ENCODE measurements at places on chromosomes 11 and 22. TPM values are rescaled to one million over a fixed set of nuclear protein-coding genes. Genes with fewer than 3 reads are reported as not detected.

- H3K36me3 ChIP-seq: no peaks in the 10 kb centered on the region
- no peaks in the 10 kb centered on the region for H3K27me3 ChIP-seq
- no peak overlapping the region for H3K27ac ChIP-seq
Observed at GRCh38 chr11:99693941-99694492, 673.3 kb downstream of the CNTN5 start.

NPTXR gene
- 9.3 TPM for total RNA-seq

DNA sequence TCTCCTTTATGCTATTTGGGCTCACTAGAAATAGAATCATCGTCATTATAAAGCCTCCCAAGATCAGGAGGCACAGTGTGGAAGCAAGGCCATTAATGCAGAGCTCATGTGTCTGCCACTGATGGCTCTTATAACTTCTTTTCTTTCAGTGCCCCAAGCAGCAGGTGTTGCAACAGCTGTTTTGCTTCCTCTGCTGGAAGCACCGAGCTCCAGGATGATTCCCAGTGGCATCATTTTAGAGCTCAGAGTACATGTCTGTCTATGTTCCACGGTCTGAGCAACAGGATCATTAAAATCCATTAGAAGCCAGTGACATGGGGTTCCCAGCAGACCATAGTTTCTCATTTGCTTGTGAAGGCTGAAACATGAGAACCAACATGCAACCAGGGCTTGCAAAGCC lies 803.0 kb upstream of the FAT3 start:
- H3K27me3 ChIP-seq: no peaks in the 10 kb centered on the region
- H3K4me3 ChIP-seq: no peak overlapping the region
- no peak overlapping the region for H3K27ac ChIP-seq

CHRNA10 gene
- total RNA-seq: not detected

GRCh38 chr11:12871788-12872321 lies 137.3 kb upstream of the RASSF10 start:
- H3K27ac ChIP-seq: no peak overlapping the region
- H3K27me3 ChIP-seq: no peaks in the 10 kb centered on the region
- DNase-seq: no peak
- H3K4me3 ChIP-seq: no peak overlapping the region
- no peaks in the 10 kb centered on the region for H3K36me3 ChIP-seq
- H3K4me1 ChIP-seq: peaks cover 12% of the 10 kb centered on the region

GRCh38 chr11:66126808-66127555 lies 56.9 kb downstream of the PACS1 start:
- H3K4me3 ChIP-seq: no peak overlapping the region
- no peaks in the 10 kb centered on the region for H3K36me3 ChIP-seq
- H3K27ac ChIP-seq: peak overlapping the region; percentile 77
- H3K4me1 ChIP-seq: peaks cover 38% of the 10 kb centered on the region
- no peaks in the 10 kb centered on the region for H3K27me3 ChIP-seq

DNA sequence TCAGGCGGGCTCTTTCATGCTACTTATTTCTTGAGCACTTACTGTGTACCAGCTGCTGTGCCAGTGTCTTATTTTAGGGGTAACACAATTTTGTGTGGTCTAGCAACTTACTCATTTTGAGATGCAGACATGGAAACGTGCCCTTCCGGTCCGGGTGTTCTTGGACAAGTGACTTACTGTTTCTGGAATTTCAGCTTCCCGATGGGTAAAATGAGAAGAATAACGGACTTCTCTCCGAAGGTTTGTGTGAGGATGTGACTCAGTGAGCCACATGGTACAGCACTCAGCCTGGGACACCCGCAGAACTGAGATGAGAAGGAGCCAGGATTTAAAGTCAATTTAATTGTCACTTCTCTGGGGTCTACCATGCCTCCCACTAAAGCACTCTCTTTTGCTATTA lies 114.5 kb upstream of the SYT13 start:
- no peaks in the 10 kb centered on the region for H3K27me3 ChIP-seq
- no peak overlapping the region for H3K27ac ChIP-seq
- no peak overlapping the region for H3K4me3 ChIP-seq

MS4A4A gene
- 10.3 TPM for total RNA-seq

NNMT gene
- 898 TPM for total RNA-seq

TENM4 gene
- 12.5 TPM for total RNA-seq

- peaks cover 44% of the 10 kb centered on the region for H3K4me1 ChIP-seq
- no peak for DNase-seq
- peak overlapping the region; percentile 82 for H3K27ac ChIP-seq
- no peaks in the 10 kb centered on the region for H3K36me3 ChIP-seq
- peak overlapping the region; percentile 60 for H3K4me3 ChIP-seq
- H3K27me3 ChIP-seq: no peaks in the 10 kb centered on the region
Observed at GRCh38 chr22:24156141-24156912, 25.0 kb upstream of the SUSD2 start.

DNA sequence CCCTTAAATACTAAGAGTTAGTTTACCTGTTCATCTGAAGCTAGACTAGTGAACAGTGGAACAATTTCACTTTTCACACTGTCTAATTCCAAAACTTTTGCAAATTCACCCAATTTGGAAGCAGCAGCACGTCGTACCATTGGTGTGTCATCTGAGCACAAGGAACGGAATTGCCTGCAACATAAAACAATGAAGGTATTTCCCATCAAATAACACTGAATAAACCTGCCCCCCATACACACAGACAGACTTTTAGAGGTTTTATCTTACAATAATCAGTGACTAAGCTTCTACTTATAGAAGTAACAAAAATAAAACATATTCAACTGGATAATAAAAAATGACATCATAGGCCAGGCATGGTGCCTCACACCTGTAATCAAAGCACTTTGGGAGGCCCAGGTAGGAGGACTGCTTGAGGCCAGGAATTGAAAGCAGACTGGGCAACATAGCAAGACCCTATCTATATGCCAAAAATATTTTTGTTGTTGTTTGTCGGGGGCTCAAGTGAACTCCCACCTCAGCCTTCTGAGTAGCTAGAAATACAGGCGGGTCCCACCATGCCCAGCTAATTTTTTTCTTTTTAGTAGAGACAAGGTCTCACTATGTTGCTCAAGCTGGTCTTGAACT lies 6.3 kb downstream of the PPP2R1B start:
- H3K4me3 ChIP-seq: no peak overlapping the region
- DNase-seq: no peak
- H3K36me3 ChIP-seq: peaks cover 36% of the 10 kb centered on the region
- H3K4me1 ChIP-seq: peaks cover 12% of the 10 kb centered on the region
- H3K27me3 ChIP-seq: no peaks in the 10 kb centered on the region

DNA sequence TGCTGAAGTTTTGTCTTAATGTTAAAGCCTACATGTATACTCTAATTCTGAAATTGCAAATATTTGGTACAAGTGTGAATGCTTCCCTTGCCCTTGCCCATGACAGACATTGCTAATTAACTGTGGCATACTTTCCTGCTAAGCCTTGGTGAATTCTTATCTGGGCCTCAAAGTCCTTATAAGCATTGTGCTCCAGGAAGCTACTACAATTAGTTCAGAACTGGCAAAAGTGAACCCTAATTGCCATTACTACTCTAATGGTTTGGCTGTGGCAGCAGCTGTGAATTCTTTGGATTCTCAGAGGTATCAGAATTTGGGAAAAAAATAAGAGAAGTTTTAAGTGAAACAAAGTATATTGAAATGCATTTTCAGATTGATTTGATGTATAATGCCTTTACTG lies 24.3 kb downstream of the EMSY start:
- H3K4me1 ChIP-seq: no peaks in the 10 kb centered on the region
- H3K4me3 ChIP-seq: no peak overlapping the region
- no peaks in the 10 kb centered on the region for H3K27me3 ChIP-seq
- H3K36me3 ChIP-seq: peaks cover 25% of the 10 kb centered on the region
- H3K27ac ChIP-seq: no peak overlapping the region

GRCh38 chr22:38284042-38284402 lies 11.2 kb upstream of the TMEM184B start:
- DNase-seq: no peak
- no peaks in the 10 kb centered on the region for H3K27me3 ChIP-seq
- no peaks in the 10 kb centered on the region for H3K36me3 ChIP-seq
- H3K27ac ChIP-seq: peak overlapping the region; percentile 55
- no peak overlapping the region for H3K4me3 ChIP-seq
- H3K4me1 ChIP-seq: peaks cover 7% of the 10 kb centered on the region

DNA sequence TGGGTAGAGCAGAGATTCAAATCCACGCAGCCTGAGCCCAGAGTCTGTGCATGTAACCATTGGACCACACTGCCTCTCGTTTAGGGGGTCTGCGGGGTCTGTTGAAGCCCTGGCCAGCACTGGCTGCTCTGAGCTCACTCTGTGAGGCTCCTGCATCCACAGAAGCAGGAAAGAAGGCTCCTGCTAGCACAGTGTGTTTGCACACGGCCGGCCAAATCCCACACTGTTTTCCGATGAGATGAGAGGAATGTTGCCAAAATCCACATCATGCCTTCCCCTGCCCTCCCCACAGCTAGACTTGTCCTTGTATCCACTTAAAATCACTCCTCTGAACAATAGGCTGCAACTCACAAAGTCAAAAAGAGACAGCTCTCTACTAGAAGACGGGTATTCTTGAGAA lies 10.6 kb upstream of the SLC22A12 start:
- no peak overlapping the region for H3K4me3 ChIP-seq
- H3K4me1 ChIP-seq: no peaks in the 10 kb centered on the region
- no peaks in the 10 kb centered on the region for H3K36me3 ChIP-seq
- H3K27ac ChIP-seq: no peak overlapping the region
- DNase-seq: no peak

TCF20 gene
- 30.4 TPM for total RNA-seq

DNA sequence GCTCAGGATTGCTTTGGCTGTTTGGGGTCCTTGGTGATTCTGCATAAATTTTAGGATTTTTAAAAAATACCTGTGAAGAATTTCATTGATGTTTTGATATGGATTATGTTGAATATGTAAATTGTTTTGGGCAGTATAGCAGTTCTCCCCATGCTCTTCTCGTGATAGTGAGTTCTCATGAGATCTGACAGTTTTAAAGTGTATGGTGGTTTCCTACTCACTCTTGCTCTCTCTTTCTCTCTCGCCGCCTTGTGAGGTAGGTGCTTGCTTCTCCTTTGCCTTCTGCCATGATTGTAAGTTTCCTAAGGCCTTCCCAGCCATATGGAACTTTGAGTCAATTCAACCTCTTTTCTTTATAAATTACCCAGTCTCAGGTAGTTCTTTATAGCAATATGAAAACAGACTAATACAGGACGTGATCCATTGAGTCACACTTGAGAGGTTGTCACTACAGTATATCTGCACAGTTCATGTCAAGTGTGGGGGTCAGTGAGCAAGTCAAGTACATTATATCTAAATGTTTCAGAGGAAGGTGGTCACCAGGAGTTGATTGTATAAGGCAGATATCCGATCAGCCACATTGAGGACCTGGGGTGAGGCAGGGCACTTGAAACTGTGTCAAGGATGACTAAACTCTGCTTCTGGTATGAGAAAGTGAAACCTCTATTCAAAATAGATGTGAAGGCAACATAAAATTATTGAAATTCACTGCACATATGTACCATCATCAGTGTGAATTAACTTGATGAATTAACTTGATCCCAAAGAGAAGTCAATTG lies 70.7 kb upstream of the CCDC179 start:
- H3K4me1 ChIP-seq: no peaks in the 10 kb centered on the region
- DNase-seq: no peak
- no peaks in the 10 kb centered on the region for H3K36me3 ChIP-seq
- no peak overlapping the region for H3K4me3 ChIP-seq
- no peaks in the 10 kb centered on the region for H3K27me3 ChIP-seq
- no peak overlapping the region for H3K27ac ChIP-seq

DNA sequence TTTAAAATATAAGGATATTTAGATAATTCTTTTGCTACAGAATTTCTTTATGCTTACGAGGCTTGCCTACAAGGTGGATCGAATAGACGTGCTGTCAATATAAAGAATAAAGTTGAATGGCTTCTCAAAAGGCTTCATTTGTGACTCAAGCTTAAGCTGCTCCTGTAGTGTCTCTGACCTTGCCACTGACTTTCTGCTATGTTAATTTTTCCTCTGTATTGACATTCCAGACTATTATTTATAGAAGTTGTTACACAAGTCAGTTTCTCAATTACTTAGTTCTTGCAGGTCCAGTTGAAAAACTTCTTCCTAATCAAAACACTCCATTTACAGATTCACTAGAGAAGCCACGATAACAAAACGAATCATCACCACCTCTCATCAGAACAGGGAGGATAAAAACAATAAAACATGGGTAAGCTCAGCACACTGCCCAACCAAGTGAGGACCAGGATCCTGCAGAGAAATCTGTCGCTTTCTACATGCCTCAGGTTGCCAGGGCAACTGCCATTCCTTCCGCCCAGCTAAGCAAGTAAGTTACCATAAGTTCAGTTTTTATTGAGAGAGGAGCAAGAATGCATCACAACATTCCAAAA lies 39.0 kb upstream of the CHKA start:
- no peak for DNase-seq
- H3K27me3 ChIP-seq: no peaks in the 10 kb centered on the region
- H3K36me3 ChIP-seq: peaks cover 35% of the 10 kb centered on the region
- H3K4me1 ChIP-seq: no peaks in the 10 kb centered on the region
- no peak overlapping the region for H3K27ac ChIP-seq
- no peak overlapping the region for H3K4me3 ChIP-seq

GRCh38 chr11:107203656-107204055 lies 185.4 kb upstream of the GUCY1A2 start:
- no peaks in the 10 kb centered on the region for H3K4me1 ChIP-seq
- no peak for DNase-seq
- no peaks in the 10 kb centered on the region for H3K36me3 ChIP-seq
- no peak overlapping the region for H3K27ac ChIP-seq
- H3K27me3 ChIP-seq: no peaks in the 10 kb centered on the region

ZNF70 gene
- 4.9 TPM for total RNA-seq

DNA sequence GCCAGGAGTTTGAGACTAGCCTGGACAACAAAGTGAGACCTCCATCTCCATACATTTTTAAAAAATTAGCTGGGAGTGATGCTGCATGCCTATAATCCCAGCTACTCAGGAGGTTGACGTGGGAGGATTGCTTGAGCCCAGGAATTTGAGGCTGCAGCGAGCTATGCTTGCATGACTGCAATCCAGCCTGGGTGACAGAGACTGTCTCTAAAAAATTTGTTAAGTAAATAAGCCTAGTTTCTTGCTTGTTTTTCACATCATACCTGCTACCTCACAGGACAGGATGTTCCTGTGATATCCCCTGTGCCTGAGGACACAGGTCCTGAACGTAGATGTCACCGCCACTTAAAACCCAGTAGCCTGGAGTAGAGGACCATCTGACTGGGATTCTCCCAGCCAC lies 348.6 kb downstream of the MN1 start:
- H3K36me3 ChIP-seq: no peaks in the 10 kb centered on the region
- H3K27me3 ChIP-seq: no peaks in the 10 kb centered on the region
- no peaks in the 10 kb centered on the region for H3K4me1 ChIP-seq
- no peak overlapping the region for H3K4me3 ChIP-seq

HPX gene
- total RNA-seq: 0.98 TPM

DNA sequence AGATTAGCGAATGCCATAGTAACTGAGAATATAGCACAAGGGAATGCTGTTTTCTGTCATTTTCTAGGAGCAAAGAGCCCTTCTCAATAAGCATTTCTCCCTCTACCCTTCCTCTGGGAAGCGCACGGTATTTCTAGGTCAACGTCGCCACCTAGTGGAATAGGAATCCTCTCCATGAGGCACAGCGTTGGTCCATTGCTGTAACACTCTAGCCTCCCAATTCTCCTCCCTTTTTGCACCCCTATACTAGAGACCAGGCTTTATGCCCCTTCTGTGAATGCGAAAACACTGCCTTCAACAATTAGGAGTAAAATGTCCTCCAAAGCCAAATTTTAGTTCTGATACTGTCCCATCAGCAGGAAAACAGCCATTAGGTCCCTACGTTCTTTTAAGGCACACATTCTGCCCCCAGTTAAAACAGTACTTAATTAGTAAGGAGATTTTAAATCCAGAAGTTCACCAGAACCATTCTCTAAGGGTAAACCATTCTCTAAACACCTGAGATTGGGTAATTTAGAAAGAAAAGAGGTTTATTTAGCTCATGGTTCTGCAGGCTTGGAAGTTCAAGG lies 12.8 kb upstream of the HYLS1 start:
- H3K36me3 ChIP-seq: no peaks in the 10 kb centered on the region
- no peaks in the 10 kb centered on the region for H3K27me3 ChIP-seq
- DNase-seq: no peak
- H3K4me3 ChIP-seq: no peak overlapping the region
- no peak overlapping the region for H3K27ac ChIP-seq
